A673 (cell line): ENCODE measurements at places on chromosomes 16 and 17. TPM values are rescaled to one million over a fixed set of nuclear protein-coding genes. Genes with fewer than 3 reads are reported as not detected.
A peak's percentile ranks its signal among the peaks of the same experiment; 100 is the strongest.

The TEX19 gene
- total RNA-seq, result 0.39 and 1.2 TPM in 2 replicates

The TMEM114 gene
- 0.86 and 1.8 TPM in 2 replicates for total RNA-seq

The C17orf50 gene
- not detected in 2 replicates for total RNA-seq

DNA sequence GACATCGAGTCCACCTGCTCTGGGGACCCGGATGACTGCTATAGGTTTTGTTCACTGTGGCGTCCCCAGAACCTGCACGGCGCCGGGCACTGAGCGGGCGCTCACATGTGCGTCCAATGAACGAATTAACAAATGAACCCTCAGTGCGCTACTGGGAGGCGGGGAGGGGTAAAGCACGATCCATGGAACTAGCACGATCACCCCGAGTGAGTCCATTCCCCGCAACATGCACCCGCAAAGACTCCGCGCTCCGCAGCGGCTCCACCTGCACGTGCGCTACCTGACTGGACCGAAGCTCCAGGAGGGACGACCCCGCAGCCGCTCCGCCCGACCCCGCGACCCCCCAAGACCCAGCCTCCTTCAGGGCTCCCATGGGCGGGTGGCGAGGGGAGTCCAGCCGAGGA is 491 bp downstream of the TRAP1 start:
- no peaks in the 10 kb centered on the region for H3K27me3 ChIP-seq
- DNase-seq, result peak; percentile 56
- H3K27ac ChIP-seq, result peak overlapping the region; percentile 93
- peak overlapping the region; percentile 100 for H3K4me3 ChIP-seq
- H3K4me1 ChIP-seq, result no peaks in the 10 kb centered on the region
- H3K36me3 ChIP-seq, result peaks cover 13% of the 10 kb centered on the region

DNA sequence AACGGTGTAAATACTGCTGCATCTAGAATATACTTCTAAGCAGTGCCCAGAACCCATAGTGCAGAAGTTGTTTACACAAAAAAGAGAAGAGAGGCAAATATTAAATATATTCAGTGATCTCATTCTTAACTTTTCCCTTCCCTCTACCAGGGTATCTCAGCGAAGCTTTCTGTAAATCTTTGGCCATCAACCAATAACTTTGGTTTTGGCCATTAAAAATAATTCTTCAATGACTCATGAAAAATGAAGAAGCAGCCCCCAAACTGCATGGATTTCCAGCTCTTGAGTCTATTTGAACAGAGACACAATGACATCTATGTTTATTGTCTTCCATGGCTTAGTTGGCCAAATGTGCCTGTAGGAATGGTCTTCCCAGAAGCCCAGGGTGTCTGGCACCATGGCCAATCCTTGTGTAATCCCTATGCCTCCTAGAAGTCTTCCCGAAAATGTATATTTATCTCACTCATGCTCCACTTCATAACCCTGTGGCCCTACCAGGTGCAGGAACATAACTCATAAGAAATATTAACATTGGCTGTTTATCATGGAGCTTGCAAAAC is 646.6 kb downstream of the TOX3 start:
- no peak overlapping the region for H3K4me3 ChIP-seq
- no peaks in the 10 kb centered on the region for H3K36me3 ChIP-seq
- DNase-seq, result no peak
- H3K4me1 ChIP-seq, result peaks cover 6% of the 10 kb centered on the region

- DNase-seq, result no peak
- H3K36me3 ChIP-seq, result no peaks in the 10 kb centered on the region
- H3K27ac ChIP-seq, result no peak overlapping the region
- no peak overlapping the region for H3K4me3 ChIP-seq
- H3K4me1 ChIP-seq, result no peaks in the 10 kb centered on the region
Measured at GRCh38 chr17:70420861-70421445, 251.6 kb downstream of the KCNJ2 start.
